Activated naive CD4-positive, alpha-beta T cell (primary cell): ENCODE measurements at places on chromosomes 1 and 21.

- DNase-seq: no peak
Observed at GRCh38 chr1:115761601-115762302, 6.8 kb downstream of the CASQ2 start.

DNA sequence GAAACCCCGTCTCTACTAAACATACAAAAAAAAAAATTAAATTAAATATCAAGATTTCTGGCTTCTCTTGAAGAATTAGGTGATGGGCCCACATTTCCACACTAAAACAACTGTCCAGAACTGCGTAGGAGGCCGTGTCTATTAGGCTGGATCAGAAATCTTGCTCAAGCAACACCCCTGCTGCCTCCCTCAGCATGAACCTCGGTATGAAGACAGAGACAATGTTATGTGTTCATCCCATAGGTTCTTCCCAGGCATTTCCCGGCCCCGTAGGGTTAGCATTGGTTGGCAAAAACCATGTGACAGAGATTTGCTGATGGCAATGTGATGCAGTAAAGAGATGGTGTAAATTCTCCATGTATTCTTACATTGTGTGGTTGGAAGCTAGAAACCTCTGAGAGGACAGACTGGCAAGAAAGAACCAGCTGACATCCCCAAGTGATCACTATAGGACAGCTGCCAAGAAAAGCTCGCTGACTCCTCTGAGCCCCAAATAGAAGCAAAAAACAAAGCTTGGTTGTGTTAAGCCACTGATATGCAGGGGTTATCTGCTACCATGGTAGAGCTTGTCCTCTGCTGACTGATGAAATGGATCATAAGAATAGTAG lies 34.5 kb downstream of the EBNA1BP2 start:
- no peak for DNase-seq

GRCh38 chr1:204615881-204616280 lies 69.7 kb downstream of the LRRN2 start:
- no peak for DNase-seq

GRCh38 chr1:167492481-167492910 lies 25.8 kb downstream of the CD247 start:
- DNase-seq: no peak

DNA sequence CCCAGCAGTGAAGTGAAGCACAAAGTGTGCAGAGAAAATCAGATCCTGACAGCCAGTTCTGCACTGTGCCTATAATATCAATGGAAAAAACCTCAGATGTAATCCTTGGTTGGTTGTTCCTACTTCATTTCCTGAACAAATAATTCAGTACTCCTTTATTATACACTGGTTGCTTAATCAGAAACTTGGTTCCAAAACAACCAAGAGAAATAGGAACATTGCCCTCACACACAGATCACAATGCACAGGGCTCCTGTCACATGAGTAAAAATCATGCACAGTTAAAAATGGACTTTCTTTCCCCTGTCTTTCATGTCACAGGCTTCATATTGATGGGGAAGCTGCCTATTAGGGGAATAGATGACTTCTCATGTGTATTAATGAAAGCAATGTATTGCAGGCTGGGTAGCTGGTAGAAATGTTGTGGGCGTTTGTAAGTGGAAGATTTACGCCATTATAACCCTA lies 9.7 kb downstream of the DNASE2B start:
- DNase-seq: no peak

- DNase-seq: no peak
Observed at GRCh38 chr1:42748021-42748420, 8.0 kb upstream of the CLDN19 start.

GRCh38 chr1:27296773-27297291 lies 25.1 kb upstream of the TMEM222 start:
- DNase-seq: peak; percentile 22

GRCh38 chr21:38741092-38741949 lies 64.4 kb upstream of the ETS2 start:
- no peak for DNase-seq
